ENCODE measurements at places on chromosomes 3 and 15.

- DNase-seq, result peak; percentile 21
Observed at GRCh38 chr3:67384760-67385397, 269.5 kb downstream of the SUCLG2 start.

- DNase-seq, result no peak
Observed at GRCh38 chr15:70788114-70789049, 25.0 kb upstream of the UACA start.

GRCh38 chr3:165343185-165343584 lies 147.0 kb upstream of the SLITRK3 start:
- DNase-seq, result no peak

GRCh38 chr3:194141415-194142155 lies 5.6 kb downstream of the HES1 start:
- peak; percentile 73 for DNase-seq

GRCh38 chr15:26867200-26868007 lies 542 bp downstream of the GABRA5 start:
- DNase-seq, result no peak

- no peak for DNase-seq
Observed at GRCh38 chr3:123337948-123338619, 110.8 kb downstream of the ADCY5 start.

GRCh38 chr3:177141899-177142646 lies 55.2 kb downstream of the TBL1XR1 start:
- DNase-seq, result peak; percentile 22

GRCh38 chr3:17040990-17041377 lies 156.2 kb downstream of the PLCL2 start:
- DNase-seq, result no peak
